ENCODE measurements at places on chromosomes 7 and 10. TPM values are rescaled to one million over a fixed set of nuclear protein-coding genes. Genes with fewer than 3 reads are reported as not detected.

Gene PHKG1
- 1.2 TPM for total RNA-seq

GRCh38 chr7:90465816-90466215 lies 3.6 kb upstream of the PTTG1IP2 start:
- no peak for DNase-seq

DNA sequence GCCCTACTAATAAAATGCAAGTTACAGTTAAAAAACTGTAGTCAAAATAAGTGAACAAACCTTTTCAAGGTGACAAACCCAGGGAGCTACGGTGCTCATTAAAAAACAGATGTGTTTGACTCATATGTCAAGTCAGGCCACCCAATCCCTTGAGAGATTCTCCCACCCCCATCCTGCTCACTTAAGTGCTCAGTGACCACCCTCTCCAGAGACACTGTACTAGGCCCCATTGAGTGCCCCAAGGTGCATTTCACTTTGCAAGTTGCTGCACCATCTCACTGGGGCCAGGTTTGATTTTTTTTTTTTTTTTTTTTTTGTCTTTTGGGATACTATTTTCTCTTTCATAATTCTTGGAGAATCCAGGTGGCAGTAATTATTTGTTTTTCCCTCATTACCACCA lies 1.9 kb downstream of the ERV3-1 start:
- no peak for DNase-seq

DNA sequence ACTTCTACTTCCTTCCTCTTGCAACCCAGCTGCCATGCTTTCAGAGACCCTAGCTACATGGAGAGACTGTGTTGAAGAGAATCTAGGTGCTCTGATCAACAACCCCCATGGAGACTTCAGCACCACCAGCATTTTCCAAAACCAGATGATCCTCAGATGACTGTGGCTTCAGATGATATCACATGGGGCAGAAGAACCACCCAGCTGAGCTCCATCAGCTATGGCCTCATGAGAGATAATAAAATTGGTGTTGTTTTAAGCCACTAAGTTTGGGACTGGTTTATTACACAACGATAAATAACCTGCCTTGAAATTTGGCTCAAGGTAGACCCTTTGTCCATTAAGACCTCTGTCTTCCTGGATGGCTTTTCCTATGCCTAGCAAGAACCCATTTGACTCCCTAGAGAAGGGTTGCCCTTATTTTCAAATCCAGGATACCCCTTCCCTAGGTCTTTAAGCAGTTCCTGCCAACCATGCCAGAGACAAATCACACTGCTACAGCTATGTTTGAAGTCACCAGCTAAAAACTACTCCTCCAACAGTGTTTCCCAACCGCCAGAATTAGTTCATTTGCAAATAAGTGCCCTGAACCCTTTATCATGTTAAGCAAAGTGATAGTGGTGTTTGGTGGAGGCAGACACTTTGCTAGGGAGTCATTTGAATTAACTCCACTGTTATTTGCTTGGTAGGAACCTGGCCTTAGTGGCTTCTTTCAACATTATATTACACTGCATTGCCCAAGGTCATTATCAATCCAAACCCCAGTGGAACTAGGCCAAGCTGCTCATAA lies 136.9 kb upstream of the PALS2 start:
- DNase-seq, result no peak

All from MCF 10A (cell line).